AG08395 (cell line): ENCODE measurements at places on chromosomes 2 and 18.

DNA sequence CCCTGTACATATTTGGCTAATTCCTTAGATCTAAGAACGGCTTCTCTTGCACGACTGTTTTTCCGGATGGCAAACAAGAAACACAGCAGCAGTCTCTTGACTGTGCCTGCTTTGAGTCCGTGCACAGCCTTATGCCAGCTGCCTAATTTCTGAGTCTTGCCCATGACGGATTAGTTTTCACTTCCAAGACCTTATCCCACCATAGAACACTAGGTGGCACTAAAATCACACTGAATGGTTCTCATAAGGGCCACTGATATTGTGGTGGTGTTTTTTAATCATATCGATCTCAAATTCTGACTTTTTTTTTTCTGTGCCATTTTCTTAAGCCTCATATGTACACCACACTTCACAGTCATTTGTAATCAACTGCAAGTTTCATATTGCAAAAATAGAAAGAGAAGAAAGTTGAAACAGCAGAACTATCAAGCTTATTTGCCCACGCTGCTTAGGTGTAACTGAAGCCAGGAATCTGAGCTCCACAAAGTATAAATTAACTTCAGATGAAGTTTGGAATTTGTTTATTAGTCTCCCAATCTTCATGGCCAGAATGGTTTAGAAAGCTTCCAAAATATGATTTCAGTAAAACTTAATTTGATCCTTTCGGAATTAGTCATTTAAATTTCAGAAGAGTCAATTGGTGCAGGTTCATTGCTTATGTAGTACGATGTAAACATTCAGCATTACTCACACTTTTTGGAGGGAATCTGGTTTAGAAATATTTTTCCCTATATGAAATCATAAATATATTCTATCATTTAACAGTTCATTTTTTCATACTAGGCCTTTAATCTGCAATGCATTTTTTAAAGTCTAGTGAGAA, 45.5 kb upstream of the SCN7A start:
- peak; percentile 47 for DNase-seq

GRCh38 chr18:22296304-22296703, 121.4 kb downstream of the CTAGE1 start:
- DNase-seq: no peak

DNA sequence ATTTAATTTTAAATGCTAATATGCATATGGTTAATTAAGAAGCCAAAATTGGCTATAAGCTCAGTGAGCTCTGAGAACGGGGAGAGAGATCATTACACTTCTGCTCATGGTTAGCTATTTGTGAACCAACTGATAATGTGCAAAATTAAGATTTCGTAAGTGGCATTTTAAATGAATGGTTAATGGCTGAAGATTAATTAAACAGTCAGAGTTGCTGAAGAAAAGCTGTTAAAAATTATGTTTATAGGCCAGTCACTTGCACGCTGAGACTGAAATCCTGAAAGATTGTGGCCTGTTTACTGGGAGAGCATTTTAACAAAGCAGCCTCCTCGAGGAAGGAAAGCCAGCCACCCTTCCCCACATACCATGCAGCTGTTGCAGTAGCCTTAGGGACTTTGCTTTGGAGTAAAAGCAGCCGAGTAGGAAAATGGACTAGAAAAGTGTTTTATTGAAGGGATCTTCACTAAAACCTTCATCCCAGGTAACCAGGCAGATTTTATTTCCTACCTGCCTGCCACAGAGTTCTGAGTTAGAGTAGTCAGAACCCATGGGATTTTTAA, 218.8 kb upstream of the NRP2 start:
- no peak for DNase-seq

- DNase-seq: no peak
Observed at GRCh38 chr18:79108549-79109215, 39.5 kb downstream of the ATP9B start.

GRCh38 chr2:8500124-8501054, 181.5 kb upstream of the ID2 start:
- DNase-seq: no peak

- DNase-seq: no peak
Observed at GRCh38 chr2:18966131-18966530, 376.8 kb upstream of the NT5C1B start.

DNA sequence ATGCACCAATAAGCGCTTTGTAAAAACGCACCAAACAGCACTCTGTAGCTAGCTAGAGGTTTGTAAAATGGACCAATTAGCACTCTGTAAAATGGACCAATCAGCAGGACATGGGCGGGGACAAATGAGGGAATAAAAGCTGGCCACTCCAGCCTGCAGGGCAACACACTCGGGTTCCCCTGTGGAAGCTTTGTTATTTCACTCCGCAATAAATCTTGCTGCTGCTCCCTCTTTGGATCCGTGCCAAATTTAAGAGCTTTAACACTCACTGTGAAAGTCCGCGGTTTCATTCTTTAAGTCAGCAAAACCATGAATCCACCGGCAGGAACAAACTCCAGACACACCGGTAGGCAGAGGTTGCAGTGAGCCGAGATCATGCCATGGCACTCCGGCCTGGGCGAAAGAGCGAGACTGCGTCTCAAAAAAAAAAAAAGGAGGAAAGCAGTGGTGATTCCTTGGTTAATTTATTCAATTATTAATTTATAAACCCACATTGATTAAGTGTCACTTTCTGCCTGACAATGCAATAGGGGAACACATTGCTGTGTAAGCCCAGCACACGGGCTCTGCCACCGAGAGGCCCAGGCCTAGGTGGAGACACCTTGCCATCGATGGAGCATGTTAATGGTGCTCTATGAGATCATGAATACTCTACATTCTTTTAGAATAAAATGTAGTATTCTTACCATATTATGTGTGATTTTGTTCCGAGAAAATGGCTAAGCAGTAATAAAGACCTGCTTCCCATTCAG, 687.6 kb upstream of the HS6ST1 start:
- DNase-seq: no peak

GRCh38 chr2:9592699-9593098, 37.1 kb upstream of the ADAM17 start:
- DNase-seq: no peak

- DNase-seq: no peak
Observed at GRCh38 chr2:70565039-70565731, 11.6 kb upstream of the TGFA start.

DNA sequence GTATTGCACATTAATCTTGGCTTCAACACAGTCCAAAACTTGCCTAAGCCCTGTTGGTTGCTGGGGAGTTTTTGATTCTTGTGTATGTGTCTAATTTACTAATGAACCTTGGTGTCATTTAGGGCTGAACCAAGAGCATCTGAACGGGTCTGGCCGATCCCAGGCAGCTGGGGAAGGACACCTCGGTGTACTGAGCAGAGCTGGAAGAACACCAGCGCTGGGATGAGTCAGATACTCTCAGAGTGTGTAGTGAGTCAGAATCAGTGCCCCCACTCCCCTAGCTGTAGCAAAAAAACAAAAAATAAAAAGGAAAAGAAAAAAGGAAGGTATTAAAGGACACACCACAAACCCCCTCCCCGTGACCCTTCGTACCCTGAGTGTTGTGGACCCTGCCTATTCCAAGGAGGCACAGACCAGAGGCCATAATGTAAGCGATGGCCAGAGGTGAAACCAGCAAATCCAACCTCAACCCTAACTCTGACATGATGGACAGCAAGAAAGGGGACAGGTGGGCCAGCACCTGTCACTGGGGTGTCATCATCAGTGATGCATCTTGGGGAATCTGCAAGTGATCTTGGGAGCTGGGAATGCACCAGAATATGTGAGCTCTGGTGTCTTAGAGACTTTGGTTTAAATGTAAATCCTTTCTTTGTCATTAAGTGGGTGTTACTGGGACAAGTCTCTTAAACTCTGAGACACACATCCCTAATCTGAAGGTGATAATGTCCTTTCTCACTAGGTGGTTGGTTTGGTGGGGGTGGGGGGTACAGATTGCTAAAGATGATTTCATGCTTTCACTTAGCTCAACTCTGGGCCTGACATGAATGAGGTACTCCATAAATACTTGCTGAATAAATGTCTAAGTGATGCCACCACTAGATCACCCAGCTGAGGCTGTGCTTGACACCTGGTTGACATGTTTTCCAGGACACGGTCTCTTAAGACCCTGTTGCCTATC, 34.2 kb upstream of the NCOA1 start:
- peak; percentile 95 for DNase-seq

- peak; percentile 62 for DNase-seq
Observed at GRCh38 chr18:55381277-55381676, 206.7 kb downstream of the TCF4 start.
